Glutamatergic neuron (in vitro differentiated cells): ENCODE measurements at places on chromosomes 4 and X.

- H3K4me1 ChIP-seq: peaks cover 15% of the 10 kb centered on the region
- peak overlapping the region; percentile 47 for H3K4me3 ChIP-seq
- peak; percentile 80 for DNase-seq
- no peak overlapping the region for H3K27ac ChIP-seq
These were observed 2.1 kb downstream of the PITX2 start for GRCh38 chr4:110620691-110621327.

DNA sequence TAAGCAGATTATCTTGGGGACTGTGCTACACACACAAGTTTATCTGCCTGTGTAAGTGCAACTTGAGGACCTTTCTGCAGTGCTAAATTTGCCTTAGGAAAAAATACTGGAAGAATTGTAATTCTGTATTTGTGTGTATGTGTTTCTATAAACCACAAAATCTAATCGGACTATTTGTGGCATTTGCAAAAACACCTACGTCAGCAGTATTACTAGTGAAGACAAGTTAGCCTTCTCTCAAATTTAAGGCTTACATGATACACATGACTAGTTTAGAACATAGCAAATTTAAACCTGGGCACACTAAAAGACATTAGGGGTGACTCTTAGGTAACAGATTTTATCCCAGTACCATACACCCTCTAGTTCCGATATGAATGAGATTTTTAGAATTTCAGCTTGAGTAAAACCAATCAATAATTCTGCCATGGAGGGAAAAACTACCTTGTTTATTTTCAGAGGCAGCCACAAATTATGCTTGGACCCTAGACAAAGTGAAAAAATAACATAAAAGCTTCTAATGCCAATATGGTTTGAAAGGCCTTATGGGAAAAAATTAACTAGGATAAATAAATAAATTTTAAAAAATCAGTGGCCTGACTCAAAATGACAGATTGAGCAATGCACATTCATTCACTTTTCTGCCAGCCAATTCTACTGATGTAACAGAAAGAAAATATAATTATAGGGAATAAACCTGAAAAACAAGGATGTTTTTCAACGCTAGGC, 176.4 kb downstream of the SNCA start:
- H3K36me3 ChIP-seq: no peaks in the 10 kb centered on the region
- H3K4me3 ChIP-seq: no peak overlapping the region
- no peak overlapping the region for H3K27ac ChIP-seq

DNA sequence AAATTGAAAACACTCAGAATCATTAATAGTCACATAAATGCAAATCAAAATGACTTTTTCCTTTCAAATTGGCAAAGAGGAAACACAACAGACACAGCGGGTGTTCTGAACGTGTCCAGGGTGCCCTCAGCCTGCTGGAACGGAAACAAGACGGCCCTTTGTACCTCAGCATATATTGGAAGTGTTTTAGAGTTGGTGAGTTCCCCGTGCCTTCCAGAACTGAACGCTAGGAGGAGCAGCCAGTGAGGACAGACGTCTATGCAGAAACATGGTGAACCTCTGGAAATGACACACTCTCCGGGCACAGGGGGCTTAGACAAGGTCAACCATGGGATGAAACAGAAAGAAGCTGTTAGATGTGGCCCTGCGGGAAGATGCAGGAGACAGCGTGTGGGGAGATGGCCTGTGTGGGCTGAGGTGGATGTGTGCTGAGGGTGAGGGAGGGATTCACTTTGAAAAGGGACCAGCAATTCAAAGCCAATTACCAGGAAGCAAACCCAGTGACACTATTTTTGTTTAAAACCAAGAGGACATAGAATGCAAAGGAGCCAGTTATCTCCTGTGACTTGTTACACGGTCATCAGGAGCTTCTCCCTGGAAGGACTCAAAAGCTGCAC, 40.4 kb downstream of the RNF212 start:
- H3K27ac ChIP-seq: no peak overlapping the region
- DNase-seq: peak; percentile 49
- no peaks in the 10 kb centered on the region for H3K36me3 ChIP-seq

- H3K4me1 ChIP-seq: peaks cover 6% of the 10 kb centered on the region
- H3K27me3 ChIP-seq: peaks cover 4% of the 10 kb centered on the region
- H3K4me3 ChIP-seq: no peak overlapping the region
These were observed 57.7 kb downstream of the PRPS1 start for GRCh38 chrX:107686026-107686425.
